Esophagus squamous epithelium (tissue), 5 donors: ENCODE measurements at places on chromosomes 7 and 10.

DNA sequence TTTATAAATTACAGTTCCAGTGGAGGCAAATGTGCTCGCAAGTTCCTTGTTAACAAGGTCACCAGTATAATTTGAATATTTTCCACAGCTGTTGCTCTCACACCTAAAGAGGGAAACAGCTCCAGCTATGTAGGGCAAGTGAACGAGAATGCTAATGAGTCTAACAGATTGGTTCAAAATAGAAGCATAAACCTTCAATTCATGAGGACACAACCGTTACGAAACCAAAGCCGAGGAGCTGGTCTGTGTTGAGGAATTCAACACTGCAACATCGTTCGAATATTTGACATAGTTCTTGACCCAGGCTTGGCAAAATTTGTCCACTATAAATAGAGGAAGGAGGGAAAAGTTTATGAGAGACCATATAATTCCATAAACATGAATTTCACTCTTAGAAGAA, 161.3 kb downstream of the KLF6 start:
- no peak for DNase-seq

DNA sequence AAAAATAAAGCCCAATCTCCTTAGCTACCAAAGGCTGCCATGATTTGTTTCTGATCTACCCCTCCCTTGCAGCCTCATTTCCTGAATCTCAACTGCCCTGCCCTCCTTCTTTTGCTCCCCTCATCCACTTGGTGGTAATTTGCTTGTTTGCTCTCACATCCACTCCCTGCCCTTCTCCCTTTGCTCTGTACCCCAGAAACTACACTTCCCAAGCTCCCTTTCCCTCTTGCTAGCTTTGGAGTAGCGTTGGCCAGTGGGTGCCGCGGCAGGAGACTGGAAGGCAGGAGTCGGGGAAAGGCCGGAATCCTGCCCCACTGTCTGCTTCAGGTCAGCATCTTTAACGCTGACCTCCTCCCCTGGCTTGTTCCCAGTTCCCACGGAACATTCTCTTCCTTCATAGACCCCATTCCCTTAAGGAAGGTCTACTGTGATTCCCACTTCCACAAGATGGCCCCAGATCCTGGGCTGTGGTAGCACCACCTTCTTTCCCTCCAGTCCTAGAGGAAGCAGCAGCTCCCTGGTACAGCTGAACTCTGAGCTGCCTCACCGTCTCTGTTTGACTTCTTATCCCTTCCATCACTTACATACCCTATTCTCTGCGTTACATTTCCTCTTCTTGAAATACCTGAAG, 79.1 kb downstream of the PIK3CG start:
- no peak for DNase-seq

GRCh38 chr7:47581804-47582763, at the start of gene TNS3:
Gene TNS3 (minus strand): TSS chr7:47582111. CDS start chr7:47439636, 142,475 bp downstream.
- no peak for DNase-seq

DNA sequence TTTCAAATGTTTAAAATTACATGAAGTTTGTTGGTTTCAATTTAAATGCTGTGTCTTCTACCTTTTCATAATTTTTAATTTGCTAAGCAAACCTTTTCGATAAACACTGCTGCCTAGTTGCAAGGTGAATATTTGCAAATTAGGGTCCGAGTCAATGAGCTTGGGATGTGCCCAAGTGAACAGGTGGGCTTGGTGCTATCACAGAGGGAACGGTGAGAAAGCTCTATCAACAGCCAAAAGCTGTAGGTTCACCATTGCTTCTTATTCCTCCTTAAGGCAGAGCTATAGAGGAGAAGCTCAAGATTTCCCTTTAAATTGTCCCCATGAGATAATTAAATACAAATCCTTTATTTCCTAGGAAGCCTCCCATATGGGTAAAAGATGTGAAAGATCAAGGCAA, 245.3 kb upstream of the CELF2 start:
- no peak for DNase-seq

DNA sequence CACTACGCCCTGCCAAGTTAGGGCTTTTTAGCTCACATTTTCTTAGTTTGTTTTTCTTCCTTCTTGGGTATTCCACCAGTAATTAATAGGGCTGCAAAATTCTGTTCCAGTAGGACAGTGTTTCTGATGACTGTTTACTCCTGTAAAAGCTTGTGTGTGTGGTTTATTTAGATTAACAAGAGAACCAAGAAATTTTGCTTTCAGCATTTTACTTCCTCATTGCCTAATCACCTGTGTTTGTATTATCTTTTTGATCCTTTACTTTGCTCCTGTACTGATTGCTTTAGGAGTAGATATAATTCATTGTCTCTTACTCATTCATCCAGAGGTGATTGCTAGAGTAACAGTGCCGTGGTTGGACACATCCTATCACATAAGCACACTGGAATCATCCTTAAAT, 27.7 kb downstream of the TDRD1 start:
- DNase-seq: no peak

- DNase-seq: no peak
These were observed 207.3 kb upstream of the SORCS1 start for GRCh38 chr10:107371801-107372200.
